Sciatic nerve (tissue), 2 donors: ENCODE measurements at places on chromosomes 3 and 15.

- no peak for DNase-seq
Measured at GRCh38 chr15:35713733-35714132, 167.8 kb upstream of the DPH6 start.

DNA sequence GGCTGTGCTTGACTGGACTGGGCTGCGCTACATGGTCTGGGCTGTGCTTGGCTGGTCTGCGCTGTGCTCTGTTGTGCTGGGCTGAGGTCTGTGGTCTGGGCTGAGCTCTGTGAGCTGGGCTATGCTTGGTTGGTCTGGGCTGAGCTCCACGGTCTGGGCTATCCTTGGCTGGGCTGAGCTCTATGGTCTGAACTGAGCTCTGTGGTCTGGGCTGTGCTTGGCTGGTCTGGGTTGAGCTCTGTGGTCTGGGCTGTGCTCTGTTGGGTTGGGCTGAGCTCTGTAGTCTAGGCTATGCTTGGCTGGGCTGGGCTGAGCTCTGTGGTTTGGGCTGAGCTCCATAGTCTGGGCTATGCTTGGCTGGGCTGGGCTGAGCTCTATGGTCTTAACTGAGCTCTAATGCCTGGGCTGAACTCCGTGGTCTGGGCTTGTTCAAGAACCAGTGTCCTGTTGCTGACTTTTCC, 92.0 kb downstream of the PLXNA1 start:
- peak; percentile 65 for DNase-seq

DNA sequence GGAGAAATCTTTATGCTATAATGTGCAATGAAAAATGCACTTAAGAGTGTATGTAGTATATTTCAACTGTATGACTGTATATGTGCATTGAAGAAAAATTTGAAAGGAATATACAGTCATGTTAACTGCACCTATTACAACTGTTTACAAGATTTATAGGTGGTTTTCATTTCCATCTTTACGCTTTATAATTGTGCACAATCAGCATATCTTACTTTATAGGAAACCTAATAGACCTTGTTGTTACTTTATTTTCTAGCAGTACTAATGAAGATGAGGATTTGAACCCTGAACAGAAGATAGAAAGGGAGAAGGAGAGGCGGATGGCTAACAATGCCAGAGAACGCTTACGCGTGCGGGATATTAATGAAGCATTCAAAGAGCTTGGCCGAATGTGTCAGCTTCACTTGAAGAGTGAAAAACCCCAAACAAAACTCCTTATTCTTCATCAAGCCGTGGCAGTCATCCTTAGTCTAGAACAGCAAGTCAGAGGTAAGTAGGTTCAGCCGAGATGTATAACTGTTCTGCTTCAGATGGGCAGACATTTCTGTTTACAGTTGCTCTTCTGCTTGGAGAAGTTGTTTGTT, 103.4 kb upstream of the CGNL1 start:
- DNase-seq, result no peak

DNA sequence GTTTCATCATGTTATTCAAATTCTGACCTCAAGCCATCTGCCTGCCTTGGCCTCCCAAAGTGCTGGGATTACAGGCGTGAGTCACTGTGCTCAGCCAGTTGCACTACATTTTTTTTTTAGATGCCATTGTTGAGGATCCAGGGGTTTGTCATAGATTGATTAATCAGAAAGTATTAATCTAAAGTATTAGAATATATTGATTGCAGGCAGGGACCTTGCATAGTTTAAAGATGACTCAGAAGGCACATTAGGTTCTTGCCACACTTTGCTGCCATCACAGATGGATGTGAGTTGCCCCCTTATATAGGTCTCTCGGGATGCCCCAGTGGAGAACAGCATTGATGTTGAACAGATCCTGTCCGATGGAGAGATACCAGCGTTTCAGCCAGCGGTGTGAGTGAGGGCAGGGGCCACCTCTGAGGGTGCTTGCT, 41.1 kb downstream of the IGF1R start:
- no peak for DNase-seq

- peak; percentile 79 for DNase-seq
Measured at GRCh38 chr15:46312133-46312740, 677.4 kb downstream of the SQOR start.

DNA sequence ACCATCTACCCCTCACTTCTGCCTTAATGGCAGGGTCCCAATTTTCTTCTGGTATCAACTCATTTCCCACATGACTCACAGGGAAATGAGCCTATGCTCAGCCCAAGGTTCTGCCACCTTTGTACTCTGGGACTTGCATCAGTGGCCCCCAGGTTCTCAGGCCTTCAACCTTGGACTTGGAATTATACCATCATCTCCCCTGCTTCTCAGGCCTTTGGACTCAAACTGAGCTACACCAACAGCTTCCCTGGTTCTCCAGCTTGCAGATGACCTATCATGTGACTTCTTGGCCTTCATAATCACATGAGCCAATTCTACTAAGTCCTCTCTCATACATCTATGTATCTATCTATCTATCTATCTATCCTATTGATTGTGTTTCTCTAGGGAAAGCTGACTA, 149.5 kb downstream of the PLCH1 start:
- DNase-seq, result no peak

GRCh38 chr3:147589016-147589415, 179.9 kb downstream of the ZIC1 start:
- DNase-seq, result no peak

DNA sequence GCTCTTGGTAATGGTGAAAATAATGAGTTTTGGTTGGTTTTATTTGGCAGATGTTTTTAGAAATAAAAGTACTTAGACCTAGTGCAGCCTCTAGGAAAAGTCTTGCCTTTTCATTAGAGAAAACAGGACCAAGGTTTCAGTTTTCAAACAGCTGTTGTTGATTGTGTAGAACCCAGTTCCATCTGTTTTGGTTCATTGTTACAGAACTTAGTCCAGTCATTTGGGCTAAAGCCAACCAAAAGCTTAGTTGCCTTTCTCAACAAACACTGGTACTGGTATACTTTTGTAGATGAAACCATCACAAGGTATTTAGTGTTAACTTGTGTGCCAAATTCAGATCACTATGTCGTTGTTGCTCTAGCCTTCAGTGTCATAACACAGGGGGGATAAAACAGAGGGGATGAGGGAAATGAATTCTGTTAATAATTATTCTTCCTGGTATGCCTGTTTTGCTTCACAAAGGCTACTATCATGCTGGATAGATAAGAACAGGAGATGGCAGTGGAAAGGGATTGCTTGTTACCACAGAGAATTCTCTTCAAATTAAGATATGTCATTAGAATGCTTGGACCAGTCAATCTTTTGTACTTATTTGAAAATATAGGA, 12.6 kb upstream of the APH1B start:
- no peak for DNase-seq

- no peak for DNase-seq
Measured at GRCh38 chr3:75687323-75687722, 23.2 kb downstream of the FRG2C start.

GRCh38 chr15:88985547-88986393, 72.6 kb upstream of the MFGE8 start:
- DNase-seq, result no peak

GRCh38 chr3:178206521-178206920, 329.7 kb upstream of the KCNMB2 start:
- no peak for DNase-seq

DNA sequence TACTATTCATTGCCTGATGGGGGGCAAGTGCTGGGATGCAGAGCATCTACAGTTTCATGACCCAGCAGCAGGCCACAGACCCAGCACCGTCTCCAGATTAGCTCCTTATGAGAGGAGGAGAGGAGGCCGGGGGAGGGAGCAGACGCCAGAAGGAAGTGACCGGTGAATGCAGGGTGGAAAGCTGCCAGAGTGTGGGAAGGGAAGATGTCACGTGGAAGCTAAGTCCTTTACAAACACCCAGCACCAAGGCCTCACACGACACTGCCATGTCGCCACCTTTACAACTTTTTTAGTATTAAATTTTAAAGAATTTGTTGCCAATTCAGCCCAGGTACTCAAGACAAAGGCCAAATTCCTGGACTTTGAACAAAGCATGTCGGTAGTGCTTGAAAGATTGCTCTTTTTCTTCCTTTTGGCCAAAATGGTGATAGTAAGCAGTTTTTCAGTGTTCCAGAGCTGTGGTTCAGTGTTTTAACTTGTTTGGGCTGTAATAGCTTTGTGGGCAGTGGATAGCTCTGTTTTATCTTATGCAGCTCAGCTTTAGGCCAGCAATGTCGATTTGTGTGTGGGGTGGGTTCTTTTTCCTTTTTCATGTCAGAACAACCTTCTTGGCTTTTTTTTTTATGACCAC, 58.2 kb downstream of the ZBTB38 start:
- peak; percentile 92 for DNase-seq

- DNase-seq, result no peak
Measured at GRCh38 chr15:36658898-36659639, 79.6 kb downstream of the CDIN1 start.

DNA sequence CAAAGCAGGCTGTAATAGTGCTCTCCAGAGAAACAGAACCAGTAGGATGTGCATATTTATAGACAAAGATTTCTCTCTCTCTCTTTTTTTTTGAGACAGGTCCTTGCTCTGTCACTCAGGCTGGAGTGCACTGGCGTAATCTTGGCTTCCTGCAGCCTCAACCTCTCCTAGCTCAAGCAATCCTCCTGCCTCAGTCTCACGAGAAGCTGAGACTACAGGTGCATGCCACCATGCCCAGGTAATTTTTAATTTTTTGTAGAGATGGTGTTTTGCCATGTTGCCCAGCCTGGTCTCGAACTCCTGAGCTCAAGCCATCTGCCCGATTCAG, 67.1 kb upstream of the CHD2 start:
- DNase-seq, result no peak

DNA sequence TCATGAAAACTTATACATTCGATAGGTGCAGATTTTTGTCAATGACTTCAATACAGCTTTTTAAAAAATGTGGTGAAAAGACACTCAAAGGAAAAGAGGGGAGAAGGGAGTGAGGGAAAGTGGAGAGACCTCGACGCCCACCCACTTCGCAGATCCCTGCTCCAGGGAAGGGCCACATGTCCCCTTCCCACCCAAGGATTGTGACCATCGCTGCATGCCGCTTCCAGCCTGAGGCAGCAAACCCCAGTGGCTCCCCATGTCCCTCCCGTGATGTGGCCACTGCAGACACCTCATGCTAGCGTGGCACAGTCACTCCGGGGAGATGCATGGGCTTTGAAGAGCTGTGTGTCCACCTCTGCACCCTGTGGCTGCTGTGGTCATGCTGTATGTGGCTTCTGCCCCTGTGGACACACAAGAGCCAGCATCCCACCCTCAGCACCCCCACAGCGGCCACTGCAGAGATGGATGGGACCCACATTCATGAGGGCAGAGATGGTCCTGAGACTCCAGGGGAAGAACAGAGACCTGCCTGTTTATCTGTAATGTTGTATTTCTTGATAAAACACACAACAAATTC, 230.2 kb downstream of the OCA2 start:
- no peak for DNase-seq

- DNase-seq, result peak; percentile 78
Measured at GRCh38 chr15:31236184-31237042, 90.2 kb upstream of the KLF13 start.

- DNase-seq, result no peak
Measured at GRCh38 chr3:148178503-148178902, 519.2 kb upstream of the AGTR1 start.

- no peak for DNase-seq
Measured at GRCh38 chr3:45127130-45127822, 18.9 kb downstream of the CDCP1 start.

DNA sequence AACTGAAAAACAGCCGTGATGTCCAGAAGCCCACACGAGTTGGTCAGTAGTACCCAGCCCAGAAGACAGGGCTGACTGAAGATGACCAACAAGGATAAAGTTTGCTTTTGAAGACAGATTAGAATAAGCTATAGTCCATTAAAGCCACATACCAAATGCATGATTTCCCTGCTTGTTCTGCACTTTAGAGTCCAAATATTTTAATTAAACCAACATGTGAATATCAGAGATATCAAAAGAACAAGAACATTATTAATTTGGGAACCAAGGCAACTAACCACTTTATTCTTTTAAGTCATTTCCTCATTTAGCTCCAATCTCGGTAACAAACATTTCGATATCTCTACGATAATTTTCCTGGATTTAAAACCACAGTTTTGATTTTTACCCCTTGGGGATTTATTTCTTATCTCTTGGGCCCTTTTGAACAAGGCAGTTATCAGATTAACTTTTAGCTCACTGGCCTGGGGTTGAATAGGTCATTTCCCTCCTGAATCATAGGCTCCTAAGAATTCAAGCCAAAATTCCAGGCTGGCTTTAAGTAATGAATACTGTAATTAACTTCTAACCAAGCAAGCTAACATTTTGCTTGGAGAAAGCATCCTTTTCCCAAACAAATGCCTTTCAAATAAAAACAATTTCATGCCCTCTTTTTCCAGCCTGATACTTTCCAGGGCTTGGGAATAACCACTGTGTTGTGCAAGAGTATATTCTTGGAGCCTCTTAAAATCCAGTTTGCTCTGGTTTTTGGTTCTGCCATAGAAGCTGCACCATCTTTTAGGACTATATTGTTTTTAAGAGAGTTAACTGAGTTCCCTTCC, 102.9 kb upstream of the NR2E3 start:
- DNase-seq, result no peak

DNA sequence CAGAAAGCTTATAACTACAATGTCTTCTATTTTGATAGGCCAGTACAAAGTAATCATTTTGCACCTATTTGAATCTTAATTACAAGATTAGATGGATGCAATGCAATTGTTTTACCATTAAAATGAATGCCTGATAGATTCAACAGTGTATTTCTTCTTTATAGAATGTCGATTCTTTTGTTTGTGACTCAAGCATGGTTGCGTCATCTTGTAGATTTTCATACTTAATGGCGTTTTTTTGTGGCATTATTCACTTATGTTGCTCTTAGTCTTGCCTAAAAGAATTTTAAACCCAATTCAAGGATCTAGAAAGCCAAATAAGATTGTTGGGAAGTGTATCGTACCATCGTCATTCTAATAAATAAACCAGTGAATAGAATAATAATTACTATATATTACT, 21.4 kb downstream of the ZBTB38 start:
- no peak for DNase-seq

- DNase-seq, result no peak
Measured at GRCh38 chr15:100903168-100903554, 16.0 kb upstream of the LRRK1 start.
